ENCODE measurements at places on chromosomes 4 and X.

GRCh38 chr4:182286931-182287330 lies 43.7 kb downstream of the TENM3 start:
- DNase-seq, result no peak

- no peak for DNase-seq
Observed at GRCh38 chr4:37903901-37904300, 13.0 kb downstream of the TBC1D1 start.

- no peak for DNase-seq
Observed at GRCh38 chr4:113783701-113784100, 22.2 kb upstream of the CAMK2D start.

DNA sequence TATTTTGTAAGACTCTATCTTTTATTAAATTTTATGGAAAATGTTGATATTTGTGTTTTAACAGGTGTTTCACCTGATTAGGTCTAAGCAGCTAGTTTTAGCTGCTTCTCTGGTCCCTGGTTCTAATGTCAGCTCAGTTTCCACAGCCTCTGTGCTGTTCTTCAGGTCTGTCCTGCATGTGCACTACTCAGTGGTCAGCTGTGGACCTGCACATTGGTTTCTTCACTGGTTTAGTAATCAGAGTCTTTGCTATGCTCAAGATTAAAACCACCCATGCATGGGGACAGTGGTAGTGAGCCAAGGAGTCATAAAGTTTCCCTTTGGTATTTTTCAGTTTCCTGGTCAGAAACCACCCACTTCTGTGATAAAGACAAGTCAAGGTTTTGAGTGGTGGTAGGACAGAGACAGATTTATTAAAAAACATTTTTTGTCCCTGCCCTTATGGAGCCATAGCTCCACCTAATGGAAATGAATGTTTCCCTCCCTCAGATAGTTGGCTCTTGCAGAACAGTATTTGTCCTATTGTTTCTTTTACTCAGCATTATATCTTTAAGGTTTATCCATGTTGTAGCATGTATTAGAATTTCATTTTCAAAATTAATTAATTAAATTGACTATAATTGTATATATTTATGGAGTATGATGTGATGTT lies 36.8 kb upstream of the VBP1 start:
- DNase-seq, result no peak

DNA sequence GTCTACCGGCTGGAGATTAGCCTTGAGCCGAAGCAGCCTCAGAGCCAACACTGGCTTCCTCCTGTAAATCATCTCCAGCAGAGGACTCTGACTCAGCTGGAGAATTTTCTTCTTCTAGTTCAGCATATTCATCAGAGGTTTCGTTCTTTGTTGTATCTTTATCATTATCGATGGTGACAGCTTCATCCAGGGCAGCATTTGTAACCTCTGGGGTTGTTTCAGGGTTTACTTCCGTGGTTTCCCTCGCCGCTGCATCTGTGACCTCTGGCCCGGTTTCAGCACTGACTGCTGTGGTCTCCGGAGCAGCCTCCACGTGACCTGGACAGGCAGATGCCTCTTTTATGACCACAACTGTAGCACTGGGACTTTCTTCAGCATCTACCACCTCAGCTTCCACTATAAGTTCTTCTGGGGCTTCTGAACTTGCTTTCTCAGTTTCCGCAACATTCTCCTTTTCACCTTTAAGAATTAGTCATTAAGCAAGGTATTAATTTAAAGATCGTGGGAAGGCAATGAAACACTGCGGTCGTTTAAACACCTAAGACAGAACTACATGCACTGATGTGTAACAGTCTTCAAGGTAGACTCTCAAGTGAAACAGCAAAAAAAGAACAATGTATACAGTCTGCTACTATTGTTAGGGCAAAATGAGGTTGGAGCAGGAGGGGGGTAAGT lies 13.3 kb downstream of the MGARP start:
- DNase-seq, result peak; percentile 71

DNA sequence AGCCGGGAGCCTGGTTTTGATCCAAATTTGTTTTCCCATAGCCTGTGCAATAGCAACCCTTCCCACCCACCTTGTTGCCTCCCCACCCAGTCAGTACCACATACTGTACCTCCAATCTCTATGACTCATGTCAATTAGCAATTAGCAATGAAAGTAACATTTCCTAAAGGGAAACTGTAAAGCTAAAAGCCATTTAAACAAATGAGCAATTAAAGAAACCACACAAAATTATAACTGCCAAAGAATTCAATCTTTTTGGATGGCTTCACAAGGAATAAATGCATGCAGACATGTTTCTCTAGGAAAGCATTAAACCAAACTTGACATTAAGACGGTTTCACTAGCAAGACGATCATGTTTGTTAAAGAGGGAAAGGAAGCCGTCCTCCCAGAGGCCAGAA lies 169.0 kb upstream of the MAP3K15 start:
- no peak for DNase-seq

DNA sequence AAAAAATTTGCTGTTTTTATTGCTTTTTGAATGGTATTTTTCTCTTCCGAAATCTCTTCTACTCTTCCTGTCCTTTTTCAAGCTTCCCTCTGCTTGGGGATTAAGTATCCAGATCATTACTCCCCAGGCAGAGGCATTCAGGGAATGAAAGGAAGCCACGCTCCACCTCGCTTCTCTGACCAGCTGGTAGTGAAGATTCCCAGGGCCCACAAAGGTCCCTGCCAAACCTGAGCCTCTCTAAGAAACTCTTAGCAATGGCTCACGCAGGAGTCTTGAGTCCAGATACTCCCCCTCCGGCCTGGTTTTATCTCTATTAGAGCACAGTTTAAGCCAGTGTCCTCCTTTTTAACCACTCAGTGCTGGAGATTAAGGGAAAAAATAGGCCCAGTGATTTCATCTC lies 51.4 kb upstream of the SOD3 start:
- DNase-seq, result no peak

DNA sequence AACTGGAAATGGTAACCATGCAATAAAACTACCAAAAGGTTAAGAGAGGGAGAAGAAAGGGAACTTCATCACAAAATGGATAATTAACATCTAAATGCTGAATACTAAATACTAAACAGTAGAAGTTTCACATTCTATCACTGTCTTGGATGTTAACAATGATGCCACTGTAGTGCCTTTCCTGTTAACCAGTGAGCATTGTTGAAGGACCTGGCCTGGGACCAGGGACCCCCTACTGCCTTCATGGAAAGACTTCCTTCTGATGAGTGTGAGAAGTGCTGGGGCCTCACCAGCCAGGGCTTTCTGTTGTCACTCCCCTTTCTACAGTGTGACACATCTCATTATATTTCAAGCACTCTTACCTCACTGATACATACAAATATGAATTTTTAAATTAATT lies 739.3 kb upstream of the FTHL17 start:
- DNase-seq, result no peak

DNA sequence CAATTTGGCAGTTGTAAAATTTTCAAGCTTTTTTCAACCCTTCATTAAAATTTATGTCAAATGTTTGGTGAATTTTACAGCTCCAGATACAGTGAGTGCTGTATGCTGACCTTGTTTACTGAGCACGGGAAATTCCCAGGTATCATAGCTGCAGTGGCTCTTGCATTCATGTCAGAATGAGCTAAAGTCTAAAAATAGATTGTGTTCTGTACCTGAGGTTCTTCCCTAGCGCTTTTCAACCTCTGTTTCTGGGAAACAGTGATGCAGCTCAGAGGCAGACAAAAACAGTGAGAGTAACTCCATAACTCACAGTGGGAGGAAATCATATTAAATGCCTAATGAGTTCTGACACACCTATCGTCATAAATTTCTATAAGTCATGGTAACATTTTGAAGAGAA lies 393.8 kb upstream of the GNPDA2 start:
- no peak for DNase-seq

DNA sequence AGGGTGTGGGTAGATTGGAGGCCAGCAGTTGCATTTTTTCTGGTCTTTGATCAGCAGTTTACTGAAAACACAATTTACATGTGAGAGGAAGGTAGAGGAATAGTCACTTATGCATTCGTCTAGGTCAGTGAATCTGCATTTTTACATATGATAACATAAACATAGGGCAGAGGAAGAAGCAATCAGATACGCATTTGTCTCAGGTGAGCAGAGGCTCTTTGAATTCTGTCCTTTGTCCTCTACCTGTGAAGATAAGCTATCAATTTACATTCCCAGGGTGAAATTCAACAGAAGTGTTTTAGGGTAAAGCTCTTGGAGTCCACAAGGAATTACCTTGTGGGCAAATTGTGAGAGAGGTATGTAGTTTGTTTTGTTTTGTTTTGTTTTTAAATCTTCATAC lies 306.5 kb downstream of the MAGEB5 start:
- no peak for DNase-seq

GRCh38 chrX:42930951-42931350 lies 153.0 kb upstream of the PPP1R2C start:
- no peak for DNase-seq

- no peak for DNase-seq
Observed at GRCh38 chrX:2889045-2889605, 40.0 kb downstream of the ARSD start.

GRCh38 chr4:22643952-22644351 lies 48.8 kb upstream of the GBA3 start:
- DNase-seq, result no peak

DNA sequence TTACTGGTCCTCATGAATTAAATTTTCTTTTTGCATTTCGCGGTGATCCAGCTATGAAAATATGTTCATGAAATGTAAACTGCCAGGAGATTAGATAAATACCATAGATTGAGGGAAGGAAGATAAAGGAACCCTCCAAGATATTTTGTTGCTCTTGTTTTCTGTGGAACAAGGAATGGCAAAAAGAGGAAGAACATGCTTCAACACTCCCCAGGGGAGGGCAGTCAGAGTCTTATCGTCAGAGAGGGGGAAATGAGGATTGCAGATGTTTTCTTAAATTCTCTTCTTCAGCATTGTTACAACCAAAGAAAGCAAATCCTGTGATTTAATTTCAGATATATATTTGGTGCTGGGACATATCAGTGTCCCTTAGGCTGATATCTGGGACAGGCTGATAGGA lies 9.5 kb upstream of the SFRP2 start:
- DNase-seq, result no peak

DNA sequence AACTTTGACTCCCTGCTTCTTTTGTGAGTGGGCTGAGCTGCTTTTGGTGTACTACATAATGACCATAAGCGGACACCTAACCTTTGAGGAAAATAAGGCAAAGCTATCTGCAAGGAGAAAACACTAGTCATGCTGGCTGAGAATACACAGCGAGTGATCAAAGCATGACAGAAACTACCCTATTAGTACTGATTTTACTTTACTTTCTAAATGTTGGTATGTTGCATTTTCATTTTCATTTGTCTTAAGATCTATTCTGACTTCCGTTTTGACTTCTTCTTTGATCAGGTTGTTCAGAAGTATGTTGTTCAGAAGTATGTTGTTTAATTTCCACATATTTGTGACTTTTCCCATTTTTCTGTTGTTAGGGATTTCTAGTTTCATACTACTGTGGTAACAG lies 361.1 kb downstream of the TRAM1L1 start:
- DNase-seq, result no peak

- DNase-seq, result no peak
Observed at GRCh38 chrX:150503898-150504219, 64.6 kb upstream of the MTM1 start.

- no peak for DNase-seq
Observed at GRCh38 chrX:110414679-110415439, 56.2 kb downstream of the RTL9 start.

DNA sequence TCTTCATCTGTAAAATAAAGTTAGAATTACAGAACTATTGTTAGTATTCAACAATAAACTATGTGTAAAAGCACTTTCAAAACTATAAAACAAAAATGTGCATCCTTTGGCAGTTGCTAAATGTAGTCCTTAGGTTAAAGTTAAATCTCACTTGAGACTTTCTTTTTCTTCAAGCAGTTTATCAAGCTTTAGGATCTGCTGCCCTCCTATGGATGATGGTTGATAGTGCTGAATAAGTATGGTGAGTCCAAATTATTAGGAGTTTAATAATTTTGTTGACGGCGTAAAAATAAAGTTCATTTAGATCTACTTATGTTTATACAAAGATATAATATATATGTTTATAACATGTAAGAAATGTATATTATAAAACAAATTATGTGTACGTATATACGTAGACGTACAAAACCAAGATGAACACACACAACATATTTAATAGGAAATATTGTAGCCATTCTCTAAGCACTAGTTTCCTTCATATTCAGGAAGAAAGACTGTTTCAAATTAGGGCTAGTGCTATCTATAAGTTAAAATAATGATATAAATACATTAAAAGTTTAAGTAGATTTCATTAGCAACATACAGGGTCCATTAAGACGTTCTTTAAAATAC lies 22.3 kb downstream of the UGT2A2 start:
- no peak for DNase-seq

DNA sequence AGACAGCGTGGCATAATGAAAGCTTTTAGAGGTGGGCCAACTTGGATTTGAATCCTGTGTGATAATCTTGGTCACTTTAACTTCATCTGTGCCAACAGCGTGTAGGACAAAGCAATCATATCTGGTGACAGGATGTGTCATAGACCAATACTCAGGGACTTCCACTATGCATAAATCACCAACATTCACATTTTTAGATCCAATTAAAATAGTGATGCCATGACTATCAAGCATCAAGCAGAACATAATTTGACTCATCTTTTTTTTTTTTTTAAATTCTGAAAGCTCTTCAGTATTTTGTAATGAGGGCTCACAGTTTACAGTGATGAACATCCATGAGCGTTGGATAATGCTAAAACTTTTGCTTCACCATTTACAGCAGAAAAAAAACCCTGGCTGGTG lies 27.3 kb upstream of the RAPGEF2 start:
- DNase-seq, result no peak

DNA sequence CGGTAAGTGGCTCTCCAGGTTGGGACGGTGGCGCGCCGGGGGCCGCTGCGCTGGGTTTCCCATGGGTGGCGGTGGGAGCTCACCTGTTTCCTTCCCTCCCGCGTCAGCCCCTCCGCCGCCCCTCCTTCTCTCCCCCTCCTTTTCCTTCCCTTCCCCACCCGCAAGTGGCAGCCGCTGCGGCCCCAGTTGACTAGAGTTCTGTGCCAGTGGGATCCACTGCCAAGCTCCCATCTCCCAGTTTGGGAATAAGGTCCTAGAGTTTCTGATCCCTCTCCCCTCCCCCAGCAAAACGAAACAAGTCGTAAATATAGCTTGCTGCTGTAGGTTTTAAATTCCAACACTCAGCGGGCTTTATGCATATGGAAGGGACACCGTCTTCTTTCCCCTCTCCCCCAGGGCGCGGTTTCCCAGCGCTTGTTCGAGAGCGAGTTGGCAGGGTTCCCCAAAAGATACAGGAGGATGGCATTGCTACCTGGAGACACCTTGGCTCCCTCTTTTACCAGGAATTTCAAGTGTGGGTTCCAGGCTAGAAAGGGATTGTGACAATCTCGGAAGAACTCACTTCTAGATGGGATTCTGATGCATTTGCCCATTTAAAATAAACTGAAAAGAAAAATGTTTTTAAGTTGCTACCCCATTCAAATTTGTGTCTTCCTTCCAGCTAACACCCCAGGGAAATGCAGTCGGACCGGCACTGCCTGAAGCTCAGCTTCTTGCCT lies 1.2 kb downstream of the TLL1 start:
- DNase-seq, result no peak

GRCh38 chr4:54902271-54902670 lies 223.1 kb downstream of the KDR start:
- no peak for DNase-seq
